ENCODE measurements at places on chromosomes 6 and 20.

DNA sequence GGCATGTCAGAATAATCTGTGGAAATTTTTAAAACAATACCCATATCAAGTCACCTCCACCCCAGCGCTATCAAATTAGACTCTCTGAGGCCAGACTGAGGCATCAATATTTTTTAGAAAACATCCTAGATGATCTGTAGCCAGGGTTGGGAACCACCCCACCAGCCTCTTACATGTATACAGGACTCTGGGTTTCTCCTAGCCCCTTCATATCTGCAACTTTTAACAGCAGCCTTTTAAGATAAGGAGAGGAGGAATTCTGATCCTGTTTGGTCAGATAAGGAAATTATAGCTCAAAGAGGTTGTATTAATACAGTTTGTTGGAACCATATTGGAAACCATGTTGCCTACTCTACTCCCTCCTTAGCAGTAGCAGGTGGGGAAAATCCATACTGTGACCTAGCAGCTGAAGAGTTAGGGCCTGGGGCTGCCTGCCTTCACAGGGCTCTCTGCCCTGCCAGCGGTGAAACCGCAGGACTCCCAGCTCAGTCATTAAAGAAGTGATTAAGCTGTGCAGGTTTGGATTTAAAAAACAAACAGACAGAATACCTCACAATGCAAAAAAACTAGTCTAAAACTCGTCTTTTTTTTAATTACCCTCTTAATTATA is 30.0 kb downstream of the BRPF3 start:
- no peak for DNase-seq

DNA sequence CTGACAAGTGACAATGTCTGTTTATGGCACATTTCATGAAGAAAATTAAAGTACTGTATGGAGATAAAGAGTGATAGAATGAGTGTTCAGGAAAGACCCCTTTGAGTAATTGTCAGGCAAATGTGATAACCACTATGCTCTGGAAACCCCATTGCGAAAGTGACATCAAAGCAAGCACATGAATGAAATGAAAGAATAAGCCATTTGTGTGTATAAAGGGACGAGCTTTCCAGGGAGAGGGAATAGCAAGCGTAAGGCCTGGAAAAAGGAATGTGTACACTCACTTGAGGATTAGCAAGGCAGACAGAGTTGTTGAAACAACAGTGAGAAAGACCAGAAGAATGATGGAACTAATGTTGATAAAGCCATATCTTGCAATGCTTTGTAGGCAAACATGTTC is 490.0 kb downstream of the GRIK2 start:
- DNase-seq = no peak

DNA sequence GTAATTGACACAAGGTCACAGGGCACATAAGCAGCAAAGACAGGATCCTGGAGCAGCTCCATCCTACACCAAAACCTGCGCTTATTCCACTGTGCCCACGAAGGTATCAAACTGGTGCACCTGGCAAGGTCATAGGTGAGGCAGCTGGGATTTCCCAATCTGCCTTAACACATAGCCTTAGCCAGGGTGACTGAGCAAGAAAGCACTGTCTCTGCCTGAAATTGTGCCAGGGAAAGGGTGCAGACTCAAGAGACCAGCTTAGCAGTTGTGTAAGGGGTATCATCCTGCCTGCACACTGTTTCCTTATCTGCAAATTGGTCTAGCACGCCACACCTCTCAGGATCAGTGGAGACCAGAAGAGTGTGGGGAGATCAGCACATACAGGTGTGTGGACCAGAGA is 82.8 kb downstream of the MAFB start:
- no peak for DNase-seq

DNA sequence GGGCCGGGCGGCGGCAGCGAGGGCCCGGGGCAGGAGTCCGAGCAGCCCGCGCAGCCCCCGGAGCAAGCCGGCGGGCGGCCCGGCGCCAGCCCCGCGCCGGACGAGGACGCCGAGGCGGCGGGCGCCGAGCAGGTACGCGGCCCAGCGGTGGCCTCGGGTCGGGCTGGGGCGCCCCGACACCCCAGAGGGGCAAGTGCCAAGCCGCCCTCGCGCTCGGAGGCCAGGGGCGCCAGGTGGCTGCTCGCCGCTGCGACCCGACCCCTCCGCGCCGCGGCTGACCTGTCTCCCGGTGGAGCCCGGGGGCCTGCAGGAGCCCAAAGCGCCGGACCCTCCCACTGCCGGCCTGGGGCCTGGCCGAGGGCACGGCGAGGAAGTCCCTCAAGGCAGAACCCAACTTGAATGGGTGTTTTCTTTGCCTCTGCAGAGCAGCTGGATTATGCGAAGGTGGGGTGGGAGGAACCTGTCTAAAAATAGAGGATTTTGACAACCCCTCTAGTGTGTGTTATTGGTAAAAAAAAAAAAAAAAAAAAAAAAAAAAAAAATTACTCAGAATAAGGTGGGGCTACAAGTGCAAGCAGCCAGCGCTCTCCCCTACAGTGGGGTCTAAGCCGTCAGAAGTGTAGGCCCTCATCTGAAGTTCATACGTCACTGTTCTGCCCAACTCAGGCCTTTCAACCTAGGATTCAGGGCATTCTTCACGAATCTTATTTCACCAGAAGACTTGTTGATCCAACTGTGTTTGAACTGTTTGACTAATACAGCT is 609 bp downstream of the OGFRL1 start:
- peak; percentile 85 for DNase-seq

DNA sequence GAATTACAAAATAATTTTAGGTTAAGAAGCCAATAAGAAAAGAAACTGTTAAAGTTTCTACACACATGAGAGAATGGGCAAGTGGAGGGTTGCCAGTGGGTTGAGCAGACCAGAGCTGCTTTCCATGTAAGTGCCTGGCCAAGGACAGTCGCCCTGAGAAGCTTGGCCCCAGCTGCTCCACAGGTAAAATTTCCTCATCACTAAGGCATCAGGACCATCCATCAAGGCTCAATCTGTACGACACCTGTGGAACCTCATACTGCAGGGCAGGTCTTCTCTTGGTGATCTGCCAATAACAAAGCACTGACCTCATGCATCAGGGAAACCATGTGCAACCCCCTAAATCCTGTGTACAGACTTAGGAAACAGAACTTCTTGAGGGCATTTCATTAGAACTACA is 115.4 kb downstream of the INSM1 start:
- no peak for DNase-seq

- no peak for DNase-seq
These were observed 59.0 kb upstream of the RNF146 start for GRCh38 chr6:127207591-127208120.

DNA sequence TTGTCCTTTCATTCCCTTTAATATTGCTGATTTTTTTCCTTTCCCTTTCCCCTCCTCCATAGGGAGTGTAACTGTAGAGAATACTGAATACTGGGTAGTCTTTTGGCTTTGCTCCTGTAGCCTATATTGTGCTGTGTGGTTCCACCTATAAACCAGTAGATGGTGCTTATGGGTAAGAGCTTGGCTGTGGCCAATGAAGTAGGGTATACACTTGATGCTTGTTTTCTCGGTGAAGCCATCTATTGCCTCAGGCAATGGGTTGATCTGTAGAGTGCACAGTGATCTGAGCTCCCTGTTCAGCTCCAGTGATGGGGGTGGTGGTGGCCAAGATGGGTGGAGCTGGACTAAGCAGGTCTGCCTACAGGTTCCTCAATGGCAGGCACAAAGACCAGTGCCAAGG is 203.3 kb upstream of the IMPG1 start:
- DNase-seq = peak; percentile 52

- no peak for DNase-seq
These were observed 326.7 kb upstream of the CNR1 start for GRCh38 chr6:88492824-88493223.

DNA sequence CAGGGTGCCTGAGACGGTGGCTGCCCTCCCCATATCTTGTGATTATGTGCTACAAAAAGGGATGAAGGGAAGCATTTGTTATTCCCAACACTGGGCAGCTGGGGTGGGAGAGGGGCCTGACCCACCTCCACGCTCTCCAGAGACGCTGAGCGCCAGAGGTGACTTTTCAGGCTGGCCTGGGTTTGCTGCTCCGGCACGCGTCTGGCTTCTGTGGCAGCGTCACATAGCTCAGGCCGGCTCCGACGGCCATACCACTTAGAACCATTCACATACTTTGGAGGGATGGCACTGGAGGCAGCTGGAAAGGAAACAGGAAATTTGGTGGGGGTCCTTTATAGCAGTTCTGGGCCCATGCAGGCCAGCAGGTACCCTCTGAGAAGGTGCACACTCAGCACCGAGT is 72.6 kb downstream of the NINL start:
- DNase-seq = no peak

DNA sequence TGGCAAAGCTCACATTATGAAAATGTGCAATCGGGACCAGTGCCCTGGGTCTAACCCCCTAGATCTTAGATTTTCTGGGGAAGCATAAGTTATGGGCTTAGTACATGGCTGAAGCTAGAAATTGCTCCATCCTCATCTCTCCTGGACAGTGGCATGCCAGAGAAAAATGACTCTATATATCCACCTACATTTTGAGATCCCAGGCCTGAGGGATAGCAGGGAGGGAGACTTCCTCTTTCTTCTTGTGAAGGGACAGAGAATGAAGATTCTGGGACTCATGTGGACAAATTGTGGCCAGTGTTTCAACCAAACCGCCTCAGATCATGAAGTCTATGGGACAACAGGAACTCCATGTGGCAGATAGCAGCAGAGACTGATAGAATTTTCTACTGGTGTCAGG is 35.4 kb downstream of the GSTA2 start:
- no peak for DNase-seq

DNA sequence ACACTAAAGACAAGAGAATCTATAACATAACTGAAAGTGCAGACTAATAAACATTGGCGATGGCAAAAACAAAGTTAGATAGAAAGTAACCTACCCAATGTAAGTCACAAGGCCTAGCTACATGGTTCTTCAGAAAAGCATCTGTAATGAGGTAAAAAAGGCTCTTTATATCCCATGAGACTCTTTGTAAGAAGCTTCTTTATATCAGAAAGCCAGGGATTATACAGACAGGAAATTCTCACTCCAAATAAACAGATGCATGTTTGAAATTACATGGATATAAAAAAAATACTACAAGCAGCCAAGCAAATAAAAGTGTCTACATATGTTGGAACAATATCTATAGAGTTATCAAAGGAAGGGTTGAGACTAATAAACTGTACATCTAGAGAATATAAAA is 284.9 kb upstream of the NRSN1 start:
- DNase-seq = no peak

- no peak for DNase-seq
These were observed 70.6 kb downstream of the AFG1L start for GRCh38 chr6:108365478-108365877.

DNA sequence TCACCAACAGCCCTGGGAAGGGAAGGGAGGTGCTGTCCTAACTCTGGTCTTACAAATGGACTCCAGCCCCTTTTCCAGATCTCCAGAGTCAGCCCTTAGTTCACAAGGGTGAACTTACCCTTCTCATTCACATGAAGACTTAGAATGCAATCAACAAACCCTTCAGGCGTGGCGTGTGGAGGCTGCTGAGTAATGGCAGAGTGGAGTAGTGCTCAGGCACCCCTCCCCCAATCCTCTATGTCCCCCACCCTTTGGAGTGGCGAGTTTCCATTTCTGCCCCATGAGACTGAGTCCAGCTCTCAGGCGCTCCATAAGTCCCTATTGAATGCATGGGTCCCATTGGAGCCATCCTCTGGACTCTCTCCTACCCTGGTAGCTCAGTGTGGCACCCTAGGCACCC is 3.3 kb downstream of the SNAI1 start:
- peak; percentile 37 for DNase-seq

DNA sequence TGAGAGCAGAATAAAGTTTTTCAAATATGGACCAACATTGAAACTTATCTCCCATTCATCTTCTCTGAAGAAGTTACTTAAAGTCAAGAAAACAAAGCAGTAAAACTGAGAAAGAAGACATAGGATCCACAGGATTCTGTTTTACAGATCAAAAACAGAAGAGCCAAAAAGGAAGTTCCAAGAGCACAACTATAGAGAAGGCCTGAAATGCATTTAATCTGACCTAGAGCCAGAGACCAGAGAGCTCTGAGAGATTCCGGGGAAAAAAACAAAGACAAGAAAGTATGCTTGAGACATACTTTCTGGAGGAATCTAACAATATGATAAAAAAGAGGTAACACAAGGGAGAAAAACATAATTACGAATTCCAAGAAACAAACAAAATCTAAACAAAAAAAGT is 26.1 kb downstream of the SRPK1 start:
- DNase-seq = no peak

- DNase-seq = no peak
These were observed 49.0 kb downstream of the RIPOR3 start for GRCh38 chr20:50642288-50642803.

- DNase-seq = no peak
These were observed 72.3 kb downstream of the MRPL14 start for GRCh38 chr6:44054721-44055559.

- DNase-seq = no peak
These were observed 175.0 kb upstream of the SULF2 start for GRCh38 chr20:47960277-47960676.

DNA sequence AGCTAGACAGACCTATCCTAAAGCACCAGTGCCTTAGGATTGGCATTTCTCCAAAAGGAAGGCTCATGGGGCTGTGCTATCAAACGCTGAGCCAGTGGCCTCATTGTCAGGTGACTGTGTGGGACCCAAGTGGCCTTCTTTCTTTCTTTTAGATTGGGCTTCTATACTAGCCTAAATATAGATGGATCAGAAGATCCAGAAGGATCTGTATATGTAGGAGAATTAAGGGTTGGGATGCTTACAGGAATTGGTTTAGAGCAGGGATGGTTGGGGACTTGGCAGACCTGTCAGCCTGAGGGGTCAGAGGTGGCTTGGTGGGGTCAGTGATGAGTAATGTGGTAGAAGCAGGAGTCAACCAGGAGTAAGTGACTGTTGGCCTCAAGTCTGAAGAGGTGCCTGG is 14.8 kb downstream of the ABT1 start:
- DNase-seq = no peak

DNA sequence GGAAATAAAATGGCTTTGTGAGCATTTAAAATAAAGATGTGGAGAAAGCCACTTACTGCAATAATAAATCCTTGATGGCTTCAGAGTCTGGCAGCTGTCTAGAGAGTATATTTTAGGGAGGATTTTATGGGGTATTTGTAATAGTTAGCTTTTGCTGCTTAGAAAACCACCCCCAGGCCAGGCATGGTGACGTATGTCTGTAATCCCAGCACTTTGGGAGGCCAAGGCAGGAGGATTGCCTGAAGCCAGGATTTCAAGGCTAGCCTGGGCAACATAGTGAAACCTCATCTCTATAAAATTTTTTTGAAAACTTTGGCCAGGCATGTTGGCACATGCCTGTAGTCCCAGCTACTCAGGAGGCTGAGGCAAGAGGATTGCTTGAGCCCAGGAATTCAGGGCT is 63.8 kb downstream of the ISM1 start:
- DNase-seq = no peak

- no peak for DNase-seq
These were observed 25.9 kb downstream of the PEX3 start for GRCh38 chr6:143476545-143476944.

DNA sequence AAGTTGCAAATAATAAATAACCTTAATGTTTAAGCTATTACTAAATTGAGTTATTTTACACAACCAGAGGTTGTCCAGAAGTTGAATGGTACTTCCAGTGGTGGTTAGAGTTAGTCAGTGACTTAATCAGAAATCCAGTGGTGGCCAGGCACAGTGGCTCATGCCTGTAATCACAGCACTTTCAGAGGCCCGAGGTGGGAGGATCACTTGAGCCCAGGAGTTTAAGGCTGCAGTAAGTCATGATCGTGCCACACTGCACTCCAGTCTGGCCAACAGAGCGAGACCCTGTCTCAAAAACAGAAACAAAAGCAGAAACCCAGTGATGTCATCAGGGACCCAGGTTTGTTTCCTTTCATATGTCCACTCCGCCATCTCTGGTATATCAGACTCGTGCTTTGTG is 35.0 kb downstream of the TSPYL4 start:
- no peak for DNase-seq

GRCh38 chr6:159788753-159789376 is 537 bp downstream of the TCP1 start:
- DNase-seq = peak; percentile 60

Data from Karpas-422 (cell line).